Cortex of kidney (tissue), 1 donor: ENCODE measurements at places on chromosomes 11 and 22.

GRCh38 chr11:105991888-105992287, 30.2 kb downstream of the MSANTD4 start:
- no peak for DNase-seq

DNA sequence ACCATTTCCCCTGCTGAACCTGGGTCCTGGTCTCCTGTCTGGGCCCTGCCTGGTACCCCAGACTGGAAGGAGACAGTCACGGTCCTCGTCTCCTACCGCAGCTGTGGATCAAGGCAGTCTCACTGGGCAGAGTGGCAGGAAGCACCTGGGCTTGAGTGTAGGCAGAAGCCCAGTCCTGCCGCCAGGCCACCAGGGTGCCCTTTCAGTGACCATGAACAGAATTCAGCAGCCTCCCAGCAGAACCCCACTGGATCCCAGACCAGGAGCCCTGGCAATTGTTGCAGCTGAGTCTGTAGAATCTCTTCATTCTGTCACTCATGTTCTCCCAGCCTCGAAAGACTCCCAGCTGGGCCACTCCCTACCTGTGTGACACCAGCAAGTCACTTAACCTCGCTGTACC, 25.5 kb upstream of the CREB3L1 start:
- DNase-seq = no peak

GRCh38 chr11:64742087-64742888, 1.7 kb downstream of the RASGRP2 start:
- no peak for DNase-seq

DNA sequence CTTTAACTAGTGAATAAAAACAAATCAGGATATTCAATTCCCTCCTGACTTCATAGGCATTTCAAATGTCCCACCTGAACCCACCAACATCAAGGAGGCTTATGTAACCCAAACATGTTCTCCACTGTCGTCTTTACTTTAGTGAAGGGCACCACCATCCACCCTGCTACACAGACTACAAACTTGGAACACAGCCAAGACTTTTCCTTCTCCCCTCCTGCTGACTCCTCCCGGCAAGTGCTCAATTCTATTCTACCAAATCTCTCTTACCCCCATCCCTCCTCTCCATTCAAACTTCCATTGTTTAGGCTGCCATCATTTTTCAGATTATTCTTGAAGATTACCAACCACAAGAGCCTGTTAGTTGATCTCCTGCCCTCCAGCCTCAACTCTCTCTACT, 24.3 kb downstream of the SAAL1 start:
- no peak for DNase-seq

- DNase-seq = no peak
Measured at GRCh38 chr11:8698379-8698851, 15.8 kb downstream of the RPL27A start.
